Fibroblast of skin of left biceps (primary cell): ENCODE measurements at places on chromosomes 7 and 10.
A peak's percentile ranks its signal among the peaks of the same experiment; 100 is the strongest.

DNA sequence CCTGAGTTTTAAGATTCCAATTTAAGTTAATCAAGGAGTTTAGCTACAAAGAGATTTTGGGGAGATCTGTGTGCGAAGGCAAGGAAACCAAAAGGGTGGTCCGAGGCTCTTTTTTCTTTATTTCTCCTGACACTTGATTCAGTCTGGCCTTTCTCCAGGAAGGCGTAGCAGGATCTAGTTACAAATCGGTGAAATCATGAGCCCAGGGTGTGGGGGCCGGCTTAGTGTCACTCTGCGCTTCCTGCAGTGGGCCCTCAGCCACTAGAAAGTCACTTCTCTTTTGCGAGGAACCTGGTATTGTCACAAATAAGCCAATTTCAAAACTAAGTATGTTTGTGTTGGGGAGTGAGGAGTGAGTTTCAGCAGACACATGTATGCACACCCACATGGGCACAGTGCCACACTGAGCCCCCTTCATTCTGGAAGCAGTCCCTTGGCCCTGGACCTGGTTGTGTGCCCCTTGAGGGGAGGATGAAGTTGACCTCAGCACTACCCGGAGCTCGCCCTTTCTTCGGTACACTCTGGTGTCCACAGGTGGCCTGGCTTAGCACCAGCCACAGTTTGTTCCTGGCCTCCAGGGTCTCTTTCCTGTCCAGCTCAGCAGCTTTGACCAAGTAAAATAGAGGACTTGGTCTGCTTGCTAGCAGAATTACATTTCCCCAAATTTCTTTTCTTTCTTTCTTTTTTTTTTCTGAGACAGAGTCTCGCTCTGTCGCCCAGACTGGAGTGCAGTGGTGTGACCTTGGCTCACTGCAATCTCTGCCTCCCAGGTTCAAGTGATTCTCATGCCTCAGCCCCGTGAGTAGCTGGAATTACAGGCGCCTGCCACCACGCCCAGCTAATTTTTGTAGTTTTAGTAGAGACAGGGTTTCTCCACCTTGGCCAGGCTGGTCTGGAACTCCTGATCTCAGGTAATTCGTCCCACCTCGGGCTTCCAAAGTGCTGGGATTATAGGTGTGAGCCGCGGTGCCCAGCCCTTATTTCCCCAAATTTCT, 84.0 kb upstream of the BTBD16 start:
- DNase-seq = no peak

- DNase-seq = no peak
Observed at GRCh38 chr10:56319386-56319785, 41.7 kb downstream of the ZWINT start.

DNA sequence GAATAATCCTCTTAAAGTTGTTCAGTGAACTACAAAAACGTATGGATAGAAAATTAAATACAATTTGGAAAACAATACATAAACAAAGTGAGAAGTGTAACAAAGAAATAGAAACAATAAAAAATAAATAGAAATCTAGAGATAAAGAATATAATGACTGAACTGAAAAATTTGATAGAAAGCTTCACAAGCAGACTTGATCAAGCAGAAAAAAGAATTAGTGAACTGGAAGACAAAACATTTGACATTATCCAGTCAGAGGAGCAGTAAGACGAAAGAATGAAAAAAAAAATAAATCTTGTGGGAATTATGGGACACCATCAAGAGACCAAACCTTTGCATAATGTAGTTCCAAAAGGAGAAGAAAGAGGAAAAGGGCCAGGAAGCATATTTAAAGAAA, 32.4 kb upstream of the NPY start:
- no peak for DNase-seq

DNA sequence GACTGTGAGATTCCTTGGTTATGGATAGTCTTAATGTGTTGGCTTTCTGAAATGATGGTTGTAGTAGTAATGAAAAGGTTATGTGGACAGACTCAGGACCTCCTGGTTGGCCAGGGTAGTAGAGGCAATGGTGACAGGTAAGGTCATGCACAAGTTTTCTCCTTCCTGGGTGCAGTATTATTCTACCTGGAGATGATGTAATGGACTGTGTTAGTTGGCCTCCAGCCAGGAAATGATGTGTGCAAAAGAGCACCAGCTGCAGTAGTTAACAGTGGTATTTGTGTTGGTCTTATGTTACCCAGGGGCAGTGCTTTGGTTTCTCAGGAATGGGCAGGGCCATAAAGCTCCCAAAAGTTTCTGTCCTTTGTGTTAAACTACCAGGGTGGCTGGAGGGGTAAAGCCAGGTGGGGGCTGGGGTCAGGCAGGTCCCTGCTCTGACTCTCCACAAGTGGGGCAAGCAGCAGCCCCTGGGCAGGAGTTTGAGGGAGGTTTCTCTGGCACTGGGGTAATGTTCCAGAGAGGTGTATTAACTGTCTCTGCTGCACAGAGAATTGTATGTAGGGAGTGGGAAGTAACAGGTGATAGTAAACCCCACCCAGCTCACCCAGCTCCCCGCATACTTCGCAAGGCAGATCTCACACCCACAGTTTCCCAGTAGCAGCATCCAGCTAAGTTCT, 36.3 kb downstream of the GPR22 start:
- DNase-seq = no peak

- no peak for DNase-seq
Observed at GRCh38 chr10:113442336-113442735, 110.5 kb upstream of the HABP2 start.

- DNase-seq = no peak
Observed at GRCh38 chr10:14645239-14645960, 129.3 kb downstream of the FAM107B start.

- DNase-seq = no peak
Observed at GRCh38 chr7:1856888-1857441, 186.9 kb downstream of the ELFN1 start.

GRCh38 chr7:80307227-80307856, 172.7 kb downstream of the GNAI1 start:
- DNase-seq = no peak

- no peak for DNase-seq
Observed at GRCh38 chr7:72337390-72338167, 74.6 kb downstream of the CALN1 start.

DNA sequence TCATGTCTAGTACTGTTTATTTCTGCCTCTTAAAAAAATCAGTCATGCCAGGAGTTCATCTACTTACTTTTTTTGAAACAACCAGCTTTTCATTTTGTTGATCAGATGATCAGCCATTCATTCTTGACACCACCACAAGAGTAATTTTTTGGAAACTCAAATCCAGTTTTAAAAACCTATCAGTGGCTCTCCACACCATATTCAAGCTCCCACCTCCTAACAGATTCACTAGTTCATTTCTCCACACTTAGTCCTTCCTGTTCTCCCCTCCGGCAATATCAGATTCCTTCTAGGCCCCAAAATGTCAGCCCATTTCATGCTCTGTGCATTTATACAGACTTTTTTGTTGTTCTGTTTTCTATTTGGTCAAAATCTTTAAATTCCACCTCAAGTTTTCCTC, 341.6 kb downstream of the RNLS start:
- DNase-seq = no peak

DNA sequence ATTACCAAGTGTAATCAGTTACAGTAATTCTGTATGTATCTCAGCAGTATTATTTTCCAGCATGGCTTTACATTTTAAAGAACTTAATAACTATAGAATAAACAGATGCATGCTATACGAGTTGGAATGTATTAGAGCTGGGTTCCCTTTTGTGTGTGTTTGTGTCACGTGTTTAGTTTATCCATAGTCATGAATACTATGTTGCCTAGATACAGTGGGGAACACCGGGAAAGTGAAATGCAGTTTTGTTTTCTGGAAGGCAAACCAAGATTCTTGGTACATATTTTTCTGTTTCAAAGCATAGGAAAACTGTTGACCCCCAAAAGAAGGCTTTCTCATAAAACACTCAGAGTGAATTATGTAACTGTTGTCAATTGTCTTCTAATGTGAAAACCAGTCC, 119.0 kb downstream of the FANK1 start:
- no peak for DNase-seq

- no peak for DNase-seq
Observed at GRCh38 chr10:129771991-129772431, 192.1 kb downstream of the EBF3 start.

DNA sequence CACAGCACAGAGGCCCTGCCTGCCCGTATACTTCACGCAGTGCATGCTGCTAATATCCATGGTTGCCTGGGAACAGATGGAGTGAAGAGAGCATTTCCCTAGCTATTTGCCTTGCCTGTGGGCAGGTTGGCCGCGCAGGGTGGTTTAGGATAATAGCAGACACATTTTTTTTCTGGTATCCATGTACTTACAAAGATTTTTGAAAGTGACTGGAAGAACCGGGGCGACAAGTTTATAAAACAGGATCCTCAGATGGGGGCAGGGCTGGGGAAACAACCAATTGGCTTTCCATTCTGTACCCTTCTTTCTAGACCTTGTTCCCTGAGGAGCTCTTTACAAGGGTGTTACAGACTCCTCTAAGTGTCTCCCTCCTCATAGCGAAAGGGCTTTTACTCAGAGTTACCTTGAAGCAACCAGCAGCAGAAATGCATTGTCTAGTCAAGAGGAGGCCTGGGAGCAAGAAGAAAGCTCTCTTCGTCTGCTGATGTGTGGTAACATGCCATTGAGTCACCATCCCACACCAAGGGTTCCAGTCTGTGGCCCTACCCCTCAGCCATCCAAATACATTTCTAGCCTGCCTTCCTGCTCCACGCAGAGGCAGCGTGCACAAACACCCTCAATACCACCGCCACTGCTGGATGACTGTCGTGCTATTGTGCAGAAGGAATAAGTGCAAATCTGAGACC, 31.5 kb downstream of the MTURN start:
- no peak for DNase-seq

DNA sequence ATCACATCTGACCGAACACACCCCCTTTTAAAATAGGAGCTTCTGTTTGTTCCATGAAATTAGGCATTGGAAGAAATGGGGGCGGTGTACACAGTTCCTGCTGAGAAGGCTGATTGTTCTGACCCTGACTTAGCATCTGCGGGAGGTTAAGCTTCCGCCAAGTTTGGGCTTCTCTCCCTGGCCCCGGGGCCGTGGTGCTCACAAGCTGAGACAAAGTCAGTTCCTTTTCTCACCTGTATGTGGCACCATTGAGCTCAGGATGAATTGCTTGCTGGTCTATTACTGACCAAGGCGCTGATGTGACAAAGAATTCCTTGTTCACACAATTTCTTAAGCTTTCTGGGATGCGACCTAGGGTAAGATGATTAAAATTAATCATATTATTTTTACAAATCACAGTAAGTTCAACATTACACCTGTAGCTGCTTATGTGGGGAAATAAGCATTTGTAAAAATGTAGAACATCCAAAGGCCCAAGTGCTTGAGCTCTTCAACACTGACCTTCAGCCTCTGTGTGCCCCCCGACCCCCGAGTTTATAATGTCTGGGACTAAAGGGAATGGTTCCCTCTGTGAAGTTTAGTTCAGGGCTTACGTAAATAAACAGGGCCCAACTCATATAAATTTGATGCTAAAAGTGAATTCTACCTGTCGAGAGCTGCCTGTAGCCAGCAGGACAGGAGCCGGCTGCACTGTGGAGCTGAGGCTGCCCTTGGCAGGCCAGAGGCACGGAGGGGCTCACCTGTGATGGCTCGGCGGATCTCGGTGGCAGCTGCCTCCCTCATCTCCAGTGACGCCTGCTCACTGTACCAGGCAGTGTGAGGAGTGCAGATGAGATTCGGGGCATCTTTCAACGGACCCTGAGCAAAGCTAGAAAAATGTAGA, 50.8 kb downstream of the ZRANB1 start:
- DNase-seq = peak; percentile 19

GRCh38 chr7:12764458-12764891, 77.0 kb downstream of the ARL4A start:
- DNase-seq = no peak

- DNase-seq = no peak
Observed at GRCh38 chr10:89535171-89536012, at the start of gene SLC16A12. TSS of gene SLC16A12 (minus strand) at chr10:89535594. CDS start at chr10:89462578, 73,016 bp downstream.

GRCh38 chr7:95630702-95631458, 34.6 kb upstream of the PDK4 start:
- no peak for DNase-seq

DNA sequence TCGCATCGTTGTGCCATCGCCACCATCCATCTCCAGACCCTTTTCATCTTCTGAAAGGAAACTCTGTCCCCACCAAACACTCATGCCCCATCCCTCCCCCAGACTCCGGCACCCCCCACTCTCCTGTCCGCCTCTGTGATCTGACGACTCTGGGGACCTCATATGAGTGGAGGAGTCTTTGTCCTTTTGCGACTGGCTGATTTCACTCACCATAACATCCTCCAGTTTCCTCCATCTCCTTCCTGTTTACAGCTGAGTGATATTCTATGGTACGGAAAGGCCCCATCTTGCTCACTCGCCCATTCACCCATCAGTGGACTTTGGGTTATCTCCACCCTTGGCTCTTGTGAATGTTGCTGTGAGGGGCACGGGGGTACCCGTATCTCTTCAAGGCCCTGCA, 11.8 kb upstream of the INSIG1 start:
- no peak for DNase-seq

- DNase-seq = no peak
Observed at GRCh38 chr7:29363636-29364425, 169.3 kb downstream of the CHN2 start.

DNA sequence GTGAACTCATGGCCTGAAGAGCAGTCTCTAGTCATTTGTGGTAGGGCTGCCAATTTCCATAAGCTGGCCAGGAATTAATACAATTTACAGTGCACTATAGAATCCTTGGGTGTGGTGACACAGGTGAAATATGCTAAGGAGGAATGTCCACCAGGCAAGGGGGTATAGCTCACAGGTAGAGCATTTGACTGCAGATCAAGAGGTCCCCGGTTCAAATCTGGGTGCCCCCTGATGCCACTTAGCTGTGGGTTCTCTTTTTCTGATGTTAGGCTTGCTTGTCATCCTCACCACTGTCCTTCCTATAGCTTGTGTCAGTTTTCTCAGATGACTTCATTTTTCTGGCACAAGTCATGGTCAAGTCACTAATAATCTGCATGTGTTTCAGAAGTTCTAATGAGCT, 108.7 kb downstream of the ZNF467 start:
- DNase-seq = no peak

GRCh38 chr7:69827558-69827957, 229.3 kb downstream of the AUTS2 start:
- DNase-seq = no peak

DNA sequence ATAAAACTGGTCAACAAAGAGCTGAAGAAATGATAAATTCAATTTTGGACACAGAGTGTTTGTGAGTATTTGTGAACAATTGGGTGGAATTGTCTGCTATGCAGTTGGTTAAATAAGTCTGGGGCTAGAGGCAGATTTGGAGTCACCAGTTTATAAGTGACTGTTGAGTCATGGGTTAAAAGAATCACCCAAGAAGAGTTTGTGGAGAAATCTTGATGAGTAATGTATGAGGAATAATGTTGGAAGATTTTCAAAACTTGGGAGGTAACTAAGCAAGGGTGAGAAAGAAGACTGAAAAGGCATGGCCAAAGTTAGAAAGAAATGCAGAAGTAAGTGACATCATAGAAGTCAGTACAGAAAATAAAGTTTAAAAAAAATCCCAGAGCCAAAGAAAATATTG, 750.7 kb downstream of the MAGI2 start:
- DNase-seq = peak; percentile 96
